Femur (tissue), 1 donor: ENCODE measurements at places on chromosomes 13 and 19.

GRCh38 chr13:30666113-30666512 lies 48.4 kb downstream of the USPL1 start:
- no peak for DNase-seq

GRCh38 chr13:98877936-98878335 lies 99.9 kb downstream of the DOCK9 start:
- no peak for DNase-seq

- no peak for DNase-seq
Measured at GRCh38 chr13:80413611-80414010, 72.7 kb upstream of the SPRY2 start.

DNA sequence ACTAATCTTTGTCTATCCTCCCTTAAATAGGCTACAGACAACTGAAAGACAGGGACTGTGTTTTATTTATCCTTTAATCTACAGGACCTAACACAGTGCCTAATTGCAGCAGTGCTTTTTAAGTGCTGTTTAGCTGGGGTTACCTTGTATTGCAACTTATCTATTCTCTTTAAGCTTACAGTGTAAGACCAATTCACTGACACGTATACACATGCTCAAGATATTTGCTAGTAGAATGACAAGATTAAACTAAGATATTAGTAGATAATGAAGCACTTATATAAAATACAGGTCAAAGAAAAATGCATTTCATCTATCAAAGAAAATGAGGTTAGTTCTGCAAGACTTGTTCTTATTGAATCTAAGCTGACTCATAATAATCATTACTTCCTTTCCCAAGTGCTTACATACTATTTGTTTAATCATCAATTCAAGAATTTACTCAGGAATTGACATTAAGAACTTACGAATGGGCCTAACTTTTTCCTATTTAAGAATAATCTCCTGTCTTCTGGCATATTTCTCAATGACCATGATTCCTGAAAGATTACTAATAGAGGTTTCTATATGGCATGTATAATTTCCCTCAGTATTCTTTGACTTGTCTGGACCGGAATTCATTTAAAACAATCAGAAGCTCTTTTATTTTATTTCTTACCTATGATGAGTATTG lies 75.8 kb upstream of the MAB21L1 start:
- no peak for DNase-seq
